ENCODE measurements at places on chromosomes 2 and 18.

DNA sequence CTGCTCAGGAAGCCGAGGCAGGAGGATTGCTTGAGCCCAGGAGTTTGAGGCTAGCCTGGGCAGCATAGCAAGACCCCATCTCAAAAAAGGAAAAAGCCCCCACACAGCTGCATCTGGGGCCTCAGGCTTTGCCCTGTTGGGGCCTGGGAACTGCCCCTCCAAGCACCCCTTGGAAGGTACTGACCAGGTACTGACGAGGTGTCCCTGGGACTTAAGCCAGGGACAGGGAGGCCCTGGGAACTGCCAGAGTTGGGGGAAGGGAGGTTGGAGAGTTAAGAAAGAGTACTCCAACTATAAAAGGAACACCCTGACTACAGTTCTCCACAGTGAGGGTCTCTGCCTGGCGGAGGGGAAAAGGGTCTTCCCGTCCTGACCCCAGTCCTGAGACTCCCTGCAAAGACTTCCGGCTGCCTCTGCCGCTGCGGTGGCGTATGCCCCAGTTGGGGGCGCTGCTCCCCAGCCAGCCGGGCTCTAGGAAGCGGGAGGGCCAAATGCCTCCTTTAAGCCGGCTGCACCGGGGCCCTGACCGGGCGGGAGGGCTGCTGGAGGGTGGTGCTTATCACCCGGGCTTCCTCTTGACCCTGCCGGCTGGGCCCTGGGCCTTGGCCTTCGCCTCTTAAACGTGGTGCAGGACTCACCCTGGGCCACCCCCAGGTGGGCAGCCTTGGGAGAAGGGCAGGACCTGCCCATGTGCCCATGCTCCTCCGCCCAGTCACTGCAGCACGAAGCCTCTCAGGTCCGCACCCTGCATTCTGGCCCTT is 12.8 kb downstream of the SLC30A3 start:
- no peak for DNase-seq

DNA sequence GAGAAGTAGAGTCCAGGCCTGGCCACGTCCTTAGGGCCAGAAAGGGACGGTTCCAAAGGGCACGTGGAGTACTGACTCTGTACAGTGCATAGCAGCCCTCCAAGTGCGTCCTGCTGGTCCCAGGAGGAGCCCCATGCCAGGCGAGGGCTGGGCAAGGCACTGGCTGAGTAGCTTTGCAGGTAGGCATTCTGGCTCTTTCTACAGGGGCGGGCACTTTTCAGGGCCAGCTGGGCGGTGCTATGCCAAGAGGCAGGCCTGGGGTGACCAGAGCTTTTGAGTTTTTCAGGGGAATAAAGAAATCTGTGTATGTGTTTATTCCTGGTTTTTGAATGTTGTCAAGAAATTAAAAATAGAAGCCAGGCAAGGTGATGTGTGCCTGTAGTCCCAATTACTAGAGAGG is 15.4 kb upstream of the GLI2 start:
- DNase-seq: no peak

DNA sequence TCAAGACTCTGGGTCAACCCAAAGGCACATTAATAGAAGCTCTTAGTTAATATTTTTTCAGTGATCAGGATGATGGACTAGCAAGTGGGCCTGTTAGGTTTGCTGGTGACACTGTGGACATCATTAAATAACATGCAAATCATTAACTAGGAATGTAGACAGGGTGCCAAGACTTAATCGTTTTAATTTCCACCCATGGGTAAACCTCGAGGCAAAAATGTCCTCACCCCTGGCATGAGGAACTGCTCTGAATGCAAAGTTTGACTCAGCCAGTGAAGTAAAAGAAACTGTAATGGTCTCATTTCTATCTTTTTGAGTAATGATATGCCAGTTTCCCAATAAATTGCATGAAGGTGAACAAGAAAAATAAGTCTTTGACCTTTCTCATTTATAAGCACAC is 152.6 kb upstream of the MEX3C start:
- DNase-seq: no peak

- DNase-seq: peak; percentile 15
These were observed 43.3 kb upstream of the PLB1 start for GRCh38 chr2:28452534-28453081.

DNA sequence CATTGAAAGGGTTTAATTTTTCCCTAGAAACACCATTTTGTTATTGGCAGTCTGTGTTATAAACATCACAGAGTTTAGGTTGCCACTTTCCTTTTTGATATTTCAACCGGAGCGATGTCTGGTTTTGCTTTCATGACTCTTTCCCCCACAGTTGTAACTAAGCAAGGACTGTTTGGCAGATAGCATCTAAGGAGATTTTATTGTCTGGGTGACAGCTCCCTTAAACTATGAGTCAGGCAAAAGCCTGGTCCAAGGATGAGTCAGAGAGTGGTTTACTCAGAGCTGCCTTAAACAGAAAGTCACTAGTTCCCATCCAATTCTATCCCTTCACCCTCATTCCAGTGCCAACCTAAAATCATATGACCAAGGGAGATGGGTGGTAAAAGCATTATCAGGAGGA is 341.6 kb upstream of the VWC2L start:
- peak; percentile 57 for DNase-seq

- DNase-seq: no peak
These were observed 1500.6 kb upstream of the TMEFF2 start for GRCh38 chr2:193695367-193695766.

GRCh38 chr2:224357098-224357901 is 44.6 kb downstream of the FAM124B start:
- no peak for DNase-seq

- DNase-seq: no peak
These were observed 55.3 kb upstream of the CABYR start for GRCh38 chr18:24083550-24083949.

GRCh38 chr2:108805782-108806181 is 19.2 kb downstream of the CCDC138 start:
- no peak for DNase-seq

GRCh38 chr2:228522276-228522675 is 340.8 kb upstream of the SPHKAP start:
- DNase-seq: no peak

GRCh38 chr2:237725661-237726060 is 72.9 kb upstream of the RBM44 start:
- DNase-seq: no peak

DNA sequence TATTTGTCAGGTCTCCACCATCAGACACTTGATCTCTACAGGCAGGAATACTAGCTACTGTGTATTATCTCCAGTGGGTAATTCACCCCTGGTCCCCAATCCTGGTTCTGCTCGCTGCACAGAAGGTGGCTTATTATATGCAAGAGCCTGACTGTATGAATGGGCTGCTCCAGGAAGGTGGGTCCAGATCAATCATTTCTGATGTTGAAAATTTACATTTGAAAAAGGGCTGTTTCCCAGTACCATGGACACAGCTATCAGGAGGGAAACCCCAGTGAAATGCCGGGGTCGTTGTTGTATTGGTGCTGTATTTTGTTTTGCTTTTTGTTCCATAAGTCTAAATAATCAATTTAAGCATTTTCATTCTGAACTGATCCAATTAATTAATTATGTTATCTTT is 367.6 kb downstream of the RND3 start:
- DNase-seq: no peak

GRCh38 chr2:8408560-8409460 is 273.0 kb upstream of the ID2 start:
- no peak for DNase-seq

GRCh38 chr2:228197504-228197903 is 16.0 kb upstream of the SPHKAP start:
- no peak for DNase-seq

DNA sequence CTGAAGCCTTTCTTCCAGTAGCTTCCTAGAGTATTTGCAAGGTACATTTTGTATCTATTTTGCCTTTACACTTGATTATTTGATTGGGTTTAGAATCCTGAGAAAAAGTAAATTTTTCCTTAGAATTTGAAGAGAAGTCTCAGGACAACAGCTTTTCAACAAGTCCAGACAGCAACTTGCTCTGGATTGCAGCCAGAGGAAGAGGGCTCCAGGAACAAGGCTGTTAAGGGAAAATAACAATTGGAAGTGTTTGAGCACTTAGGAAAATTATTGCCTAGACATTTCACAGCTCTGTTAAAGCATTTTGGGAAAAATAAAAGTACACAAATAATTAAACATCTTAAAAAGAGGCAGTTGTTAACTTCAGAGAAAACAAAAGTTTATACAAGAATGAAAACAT is 58.3 kb upstream of the RAPGEF4 start:
- DNase-seq: no peak

- DNase-seq: no peak
These were observed 1.8 kb downstream of the FBXO48 start for GRCh38 chr2:68465081-68465916.

GRCh38 chr2:169073963-169074751 is 4.8 kb downstream of the DHRS9 start:
- DNase-seq: no peak

GRCh38 chr2:206296128-206296527 is 21.7 kb downstream of the ZDBF2 start:
- DNase-seq: no peak

- DNase-seq: peak; percentile 51
These were observed 21.1 kb upstream of the LYPD6B start for GRCh38 chr2:149017116-149017985.

GRCh38 chr2:64267699-64268098 is 123.5 kb upstream of the PELI1 start:
- no peak for DNase-seq

GRCh38 chr18:59917422-59917821 is 17.6 kb downstream of the PMAIP1 start:
- no peak for DNase-seq

DNA sequence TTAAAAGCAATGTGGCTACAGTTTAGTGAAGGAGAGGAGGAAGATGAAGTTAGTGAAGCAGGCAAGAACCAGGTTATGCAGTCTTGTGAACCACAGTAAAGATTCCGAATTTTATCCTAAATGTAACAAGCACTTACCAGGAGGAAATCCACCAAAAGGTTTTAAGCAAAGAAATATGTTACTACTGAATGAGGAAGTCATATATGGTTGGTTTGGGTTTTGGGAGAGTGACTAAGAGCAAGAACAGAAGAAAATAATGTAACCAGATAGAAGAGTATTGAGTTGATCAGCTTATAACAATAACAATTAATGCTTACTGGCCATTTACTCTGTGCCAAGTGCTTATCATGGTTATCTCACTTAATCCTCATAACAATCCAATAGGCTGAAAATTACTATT is 1.9 kb downstream of the USP37 start:
- DNase-seq: no peak

DNA sequence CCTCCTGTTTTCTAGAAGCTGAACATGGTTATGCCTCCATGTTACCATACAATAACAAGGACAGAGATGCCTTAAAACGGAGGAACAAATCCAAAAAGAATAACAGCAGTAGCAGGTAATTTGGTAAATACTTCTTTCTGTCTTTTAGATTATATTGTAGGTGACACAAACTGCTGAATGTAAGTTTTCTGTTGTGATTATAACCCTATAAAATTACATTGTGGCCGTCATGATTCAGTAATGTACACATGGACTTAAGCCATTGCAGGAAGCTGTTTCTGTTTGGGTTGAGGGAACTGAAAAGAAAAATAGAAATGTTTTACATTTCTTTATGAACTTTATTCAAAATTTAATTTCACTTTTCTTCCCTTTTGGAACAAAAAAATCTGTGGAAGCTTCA is 1.2 kb downstream of the MXD1 start:
- DNase-seq: no peak

DNA sequence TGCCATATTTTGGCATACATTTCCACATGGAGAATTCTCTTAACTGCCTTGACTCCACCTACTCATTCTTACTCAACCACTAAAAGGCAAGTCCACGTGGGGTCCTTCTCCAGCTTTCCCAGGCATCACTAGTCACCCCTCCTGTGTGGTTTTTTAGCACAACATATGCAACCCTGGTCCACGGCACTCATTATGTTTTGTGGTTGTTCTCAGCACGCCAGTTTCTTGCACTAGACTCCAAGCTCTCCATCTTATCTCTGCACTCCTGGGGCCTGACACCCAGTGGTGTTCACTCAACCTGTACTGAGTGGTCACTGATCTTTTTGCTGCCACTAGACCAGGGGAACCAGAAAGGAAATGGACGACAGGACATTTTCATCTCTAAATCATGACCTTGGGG is 18.0 kb downstream of the MARCHF4 start:
- no peak for DNase-seq

- no peak for DNase-seq
These were observed 142.0 kb downstream of the TDRD15 start for GRCh38 chr2:21265752-21266151.

- DNase-seq: peak; percentile 56
These were observed 2.9 kb upstream of the EPB41L3 start for GRCh38 chr18:5546660-5547059.

GRCh38 chr2:119221609-119222008 is 2.0 kb upstream of the STEAP3 start:
- no peak for DNase-seq

GRCh38 chr2:238554468-238555315 is 128.0 kb downstream of the ASB1 start:
- DNase-seq: no peak

- no peak for DNase-seq
These were observed 188.7 kb upstream of the TWIST2 start for GRCh38 chr2:238659231-238659630.

- no peak for DNase-seq
These were observed 3.8 kb downstream of the CD207 start for GRCh38 chr2:70831861-70832260.

DNA sequence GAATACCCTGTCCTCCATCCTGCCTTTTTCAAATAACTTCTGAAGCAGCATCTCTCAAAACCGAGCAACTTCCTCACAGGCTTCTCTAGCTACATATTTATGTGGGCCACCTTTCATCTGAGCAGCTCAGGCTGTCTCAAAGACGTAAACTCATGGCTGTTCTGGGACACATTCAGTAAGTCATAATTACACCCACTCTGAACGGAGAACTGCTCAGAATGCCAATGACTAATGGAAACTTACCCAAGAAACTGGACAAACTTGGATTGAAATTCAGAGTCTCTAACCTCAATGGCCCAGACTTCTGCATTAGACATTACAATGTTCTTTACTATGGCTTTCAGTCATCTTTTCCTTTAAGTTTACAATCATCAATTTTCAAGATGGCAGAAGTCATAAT is 145.2 kb downstream of the RAD51AP2 start:
- no peak for DNase-seq

DNA sequence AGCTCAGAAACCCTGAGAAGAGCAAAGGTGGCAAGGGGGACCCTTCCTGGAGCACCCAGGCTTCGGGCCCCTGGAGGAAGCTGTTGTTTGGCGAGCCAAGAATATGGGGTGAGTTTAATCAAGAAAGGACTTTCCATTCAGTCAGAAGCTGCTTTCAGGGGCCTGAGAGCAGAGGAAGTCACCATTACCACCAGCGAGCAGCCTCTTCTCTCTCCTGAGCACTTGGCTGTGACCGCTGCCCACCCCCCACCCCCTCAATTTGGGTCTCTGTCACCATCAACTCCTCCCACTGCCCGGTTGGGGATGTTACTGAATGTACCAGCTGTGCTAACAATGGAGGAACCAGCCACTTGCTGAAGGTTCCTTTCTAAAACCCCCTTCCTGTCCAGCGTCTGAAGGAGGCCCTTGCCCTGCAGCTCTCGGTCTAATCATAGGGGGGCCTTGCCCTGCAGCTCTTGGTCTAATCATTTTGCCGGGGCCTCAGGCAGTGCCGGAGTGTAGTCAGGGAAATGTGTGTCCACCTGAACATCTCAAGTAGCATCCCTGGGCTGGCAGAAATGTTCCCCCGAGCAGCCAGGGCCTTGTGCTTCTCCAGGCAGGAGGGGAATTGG is 943 bp downstream of the INPP5D start:
- DNase-seq: no peak

All from AG09319 (cell line).